Left renal pelvis (tissue), 4 donors: ENCODE measurements at places on chromosomes 3 and 15.

- no peak for DNase-seq
Measured at GRCh38 chr3:21017115-21017852, 733.7 kb downstream of the ZNF385D start.

DNA sequence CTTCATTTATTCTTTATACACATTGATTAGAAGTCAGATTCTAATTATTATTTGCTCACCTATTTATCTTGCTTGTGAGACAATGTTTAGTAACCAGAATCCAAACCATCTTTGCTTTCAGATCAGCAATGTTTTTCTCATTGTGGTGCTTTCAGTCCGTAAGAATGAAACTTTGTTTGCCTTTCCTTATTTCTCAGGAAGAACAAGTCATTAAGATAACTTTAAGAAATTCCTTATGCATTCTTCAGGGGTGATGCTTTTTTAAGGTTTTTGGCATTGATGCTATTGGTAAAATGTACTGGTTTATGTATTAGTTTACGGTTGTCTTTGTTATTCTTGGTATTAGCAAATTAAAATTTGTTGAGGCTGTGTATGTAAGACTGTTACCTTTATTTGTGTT lies 120.8 kb upstream of the POU1F1 start:
- no peak for DNase-seq

DNA sequence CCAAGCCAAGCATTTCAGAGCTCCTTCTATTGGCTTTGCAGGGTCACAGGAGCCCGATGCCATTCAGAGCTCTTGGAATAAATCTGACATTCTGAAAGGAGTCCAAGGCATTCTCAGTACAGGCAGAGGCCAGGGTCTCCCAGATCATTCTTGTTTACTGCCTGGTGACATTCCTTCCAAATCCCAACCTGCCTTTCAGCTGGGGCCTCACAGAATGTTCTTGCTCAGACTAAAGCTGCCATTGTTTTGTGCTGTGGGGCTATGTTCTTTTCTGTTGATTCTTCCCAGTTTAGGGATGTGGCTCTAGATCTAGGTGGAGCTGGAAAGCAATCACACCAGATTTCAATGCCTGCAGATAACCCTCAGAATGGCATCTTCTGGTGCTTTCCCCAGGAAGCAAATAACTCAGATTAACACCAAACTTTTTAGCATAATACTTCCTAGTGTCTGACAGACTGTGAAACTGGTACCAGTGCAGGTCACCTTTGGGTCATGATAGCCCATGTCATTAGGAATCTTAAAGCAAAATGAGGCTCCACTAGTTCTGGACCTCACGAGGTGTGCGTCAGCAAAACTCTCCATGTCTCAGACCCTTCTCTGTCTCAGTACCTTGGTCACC lies 166.9 kb downstream of the CHST2 start:
- DNase-seq = no peak

DNA sequence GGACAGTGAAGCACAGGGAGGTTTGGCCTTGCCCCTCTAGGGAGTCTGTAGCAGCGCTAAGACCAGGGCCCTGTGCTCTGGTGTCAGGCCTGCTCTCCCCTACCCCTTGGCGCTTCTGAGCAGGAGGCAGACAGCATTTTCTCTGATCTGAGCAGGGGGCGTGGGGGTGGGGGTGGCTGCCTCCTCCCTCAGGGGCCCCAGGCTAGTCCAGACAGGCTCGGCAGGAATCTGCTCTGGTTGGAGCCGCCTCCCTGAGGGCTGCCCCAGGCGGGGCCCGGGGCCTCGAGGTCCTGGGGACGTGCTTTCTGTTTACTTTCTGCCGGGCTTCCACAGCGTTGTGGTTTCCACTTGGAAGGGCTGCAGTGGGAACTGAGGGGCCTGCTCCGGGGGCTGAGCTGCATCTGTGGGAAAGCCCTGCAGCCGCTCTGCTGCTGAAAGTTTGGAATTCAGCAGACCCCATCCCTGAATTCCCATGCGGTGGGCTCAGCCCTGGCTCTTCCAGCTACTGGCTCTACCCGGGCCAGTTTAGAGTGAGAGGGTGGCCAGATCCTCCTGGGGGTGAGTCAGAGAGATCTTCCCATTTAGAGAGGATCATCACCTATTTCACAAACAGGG lies 105.4 kb downstream of the LINGO1 start:
- no peak for DNase-seq

DNA sequence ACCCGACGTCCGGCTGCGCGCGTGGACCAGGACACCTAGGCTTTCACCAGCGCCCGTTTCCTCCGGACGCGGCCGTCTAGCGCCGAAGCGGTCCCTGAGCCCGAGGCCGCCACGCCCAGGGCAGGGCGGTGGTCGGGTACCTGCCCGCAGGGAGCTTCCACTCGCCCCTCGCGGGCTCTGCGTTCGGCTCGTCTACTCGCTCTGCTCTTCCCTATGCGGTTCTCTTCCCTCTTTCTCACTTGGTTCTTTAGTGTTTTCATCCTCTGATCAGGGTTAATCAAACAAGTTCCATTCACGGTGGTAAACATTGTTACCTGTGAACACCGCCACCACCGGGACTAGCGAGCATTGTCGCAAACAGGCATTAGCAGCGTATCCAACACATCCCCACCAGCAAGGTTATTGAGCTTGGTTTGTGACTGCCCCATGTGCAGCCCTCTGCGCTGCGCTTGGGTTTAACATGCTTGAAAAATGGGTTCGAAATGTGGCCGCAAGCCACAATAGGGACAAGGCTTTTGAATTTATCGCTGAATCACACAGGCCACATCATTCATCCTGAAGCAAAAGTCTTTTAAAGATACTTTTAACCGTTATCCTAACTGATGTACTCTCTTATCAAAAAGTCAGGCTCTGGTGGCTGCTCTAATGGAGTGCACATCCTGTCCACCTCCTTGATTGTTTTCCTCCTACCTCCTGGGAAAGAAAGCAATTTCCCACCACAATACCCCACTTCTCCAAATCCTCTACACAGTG lies 843 bp upstream of the CD47 start:
- peak; percentile 11 for DNase-seq

DNA sequence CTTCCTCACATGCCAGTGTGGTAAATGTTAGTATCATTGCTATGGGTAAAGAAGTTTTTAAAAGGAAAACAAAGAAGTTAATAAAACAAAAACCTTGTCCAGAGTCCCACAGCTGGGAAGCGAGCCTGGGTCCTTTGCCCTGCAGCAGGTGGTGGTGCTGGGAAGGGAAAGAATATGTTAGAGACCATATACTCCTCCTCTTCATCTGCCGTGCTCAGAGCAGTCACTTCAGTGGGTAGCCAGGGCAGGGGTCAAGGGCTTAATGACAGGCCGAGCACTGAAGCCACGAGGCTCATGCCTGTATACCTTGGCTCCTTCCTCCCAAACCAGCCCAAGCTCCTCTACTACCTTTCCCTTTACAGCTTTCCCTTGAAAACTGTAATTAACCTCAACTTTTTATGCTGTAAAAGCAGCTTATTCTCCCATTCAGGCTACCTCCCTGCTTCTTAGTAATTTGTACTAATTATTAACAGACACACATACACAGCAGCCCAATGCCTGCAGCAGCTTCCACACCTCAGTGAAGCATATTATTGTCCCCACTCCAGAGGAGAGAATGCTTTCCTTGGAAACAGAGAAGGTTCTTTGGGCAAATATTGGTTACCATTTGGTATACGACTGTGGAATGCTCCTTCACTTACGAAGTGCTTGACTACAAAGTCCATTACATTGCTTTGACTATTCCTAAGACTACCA lies 362.1 kb downstream of the EPHB1 start:
- DNase-seq = no peak

GRCh38 chr3:133077688-133078087 lies 39.5 kb downstream of the TMEM108 start:
- DNase-seq = no peak

- DNase-seq = no peak
Measured at GRCh38 chr3:3278073-3278472, 98.6 kb upstream of the CRBN start.

DNA sequence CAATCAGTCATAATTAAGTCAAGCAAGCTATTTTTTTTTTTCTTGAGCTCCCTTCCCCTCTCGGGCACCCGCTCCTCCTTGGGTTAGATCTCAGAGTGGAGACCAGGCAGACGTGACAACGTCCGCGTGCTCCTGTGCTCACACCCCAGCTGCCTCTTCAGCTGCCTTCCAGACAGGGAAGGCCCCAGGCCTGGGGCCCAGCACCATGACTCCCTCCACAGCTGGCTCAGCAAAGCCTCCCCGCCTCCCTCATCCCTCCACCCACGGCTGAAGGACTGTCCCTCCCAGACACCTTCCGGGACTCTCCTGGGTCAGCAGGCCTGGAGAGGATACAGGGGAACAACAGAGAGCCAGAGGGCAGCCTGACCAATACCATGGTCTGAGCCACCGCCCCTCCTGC lies 87.9 kb upstream of the LINGO1 start:
- no peak for DNase-seq
